ENCODE measurements at places on chromosomes 4 and X.

- no peak for DNase-seq
Observed at GRCh38 chr4:41405464-41406112, 132.4 kb upstream of the LIMCH1 start.

GRCh38 chr4:138977524-138977923, 38.1 kb upstream of the NOCT start:
- no peak for DNase-seq

- no peak for DNase-seq
Observed at GRCh38 chr4:2887343-2887742, 43.7 kb downstream of the ADD1 start.

DNA sequence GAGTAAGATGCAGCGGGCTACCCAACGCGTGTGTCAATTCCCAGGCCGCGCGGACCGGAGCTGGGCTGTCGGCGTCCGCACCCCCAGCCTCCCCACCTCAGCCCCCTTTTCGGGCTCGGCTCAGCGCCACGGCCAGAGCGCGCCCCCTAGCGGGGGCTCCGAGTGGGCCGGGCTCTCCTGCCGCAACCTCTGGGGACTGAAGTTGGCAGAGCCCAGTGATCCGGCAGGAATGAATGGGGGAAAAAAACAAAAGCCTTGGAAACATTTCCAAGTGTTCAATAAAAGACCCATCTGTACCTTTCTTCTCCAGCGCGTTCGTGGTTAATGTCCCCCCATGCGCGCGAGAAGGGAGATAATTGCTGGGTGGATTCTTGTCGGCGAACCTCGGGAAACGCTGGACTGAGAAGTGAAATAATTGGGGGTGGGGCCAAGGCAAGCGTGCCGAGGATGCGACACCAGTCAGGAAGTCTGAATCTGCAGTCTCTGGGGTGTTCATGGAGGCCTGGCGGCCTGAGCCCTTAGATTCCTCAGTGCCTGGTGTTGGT, 5.2 kb upstream of the ARX start:
- peak; percentile 47 for DNase-seq

DNA sequence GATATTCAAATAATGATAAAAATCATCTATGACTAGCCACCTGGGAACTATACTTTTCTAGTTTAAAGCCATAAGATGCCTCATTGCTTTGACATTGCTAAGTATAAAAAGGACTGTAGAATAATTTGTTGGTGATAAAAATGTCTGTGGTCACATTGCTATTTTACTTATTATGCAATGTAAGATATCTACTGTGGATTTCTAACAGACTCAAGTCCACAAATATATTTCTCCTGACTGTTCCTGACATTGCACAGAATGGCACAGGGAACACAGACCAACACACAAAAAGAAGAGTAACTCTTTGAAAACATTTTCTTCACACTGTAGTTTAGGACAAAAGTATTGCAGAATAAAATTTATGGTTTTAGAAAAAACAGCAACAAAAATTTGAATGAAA, 2.2 kb upstream of the TMPRSS11E start:
- no peak for DNase-seq

DNA sequence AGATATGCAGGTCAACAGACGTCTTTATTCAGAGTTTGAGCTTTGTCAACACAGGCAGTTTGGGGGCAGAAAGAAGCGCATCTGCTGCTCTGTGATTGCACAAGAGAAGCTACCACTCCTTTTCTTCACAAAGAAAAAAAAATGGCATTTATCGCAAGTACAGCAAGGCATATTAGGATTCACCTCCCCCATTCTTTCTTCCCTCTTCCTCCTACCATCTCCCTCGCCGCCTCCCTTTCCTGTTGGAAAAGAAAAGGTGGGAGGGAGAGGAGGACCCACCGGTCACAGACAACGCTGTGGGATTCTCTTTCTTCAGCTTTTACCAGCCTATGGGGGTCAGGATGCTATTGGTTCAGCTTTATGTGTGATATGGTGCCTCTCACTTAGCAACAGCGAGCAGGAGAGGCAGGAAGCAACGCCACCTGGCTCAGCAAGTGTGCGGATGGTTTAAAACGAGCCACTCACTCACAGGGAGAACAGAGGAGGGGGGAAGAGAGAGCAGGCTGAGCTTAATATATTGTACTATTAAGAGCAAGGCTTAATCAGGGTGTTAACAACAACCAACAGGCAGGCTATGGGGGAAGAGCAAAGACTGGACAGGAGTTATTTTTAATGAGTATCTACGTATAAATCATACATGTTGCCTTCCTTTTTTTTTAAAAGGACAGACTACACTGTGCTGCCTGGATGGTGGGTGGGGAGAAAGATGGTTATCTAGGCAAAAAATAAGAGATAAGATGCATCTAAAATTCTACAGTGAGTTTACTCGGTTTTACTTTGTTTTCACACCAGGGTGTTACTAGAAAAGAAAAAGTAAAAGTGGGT, 104.7 kb downstream of the MAML3 start:
- peak; percentile 37 for DNase-seq

GRCh38 chrX:10902001-10902400, 209.1 kb upstream of the HCCS start:
- no peak for DNase-seq

DNA sequence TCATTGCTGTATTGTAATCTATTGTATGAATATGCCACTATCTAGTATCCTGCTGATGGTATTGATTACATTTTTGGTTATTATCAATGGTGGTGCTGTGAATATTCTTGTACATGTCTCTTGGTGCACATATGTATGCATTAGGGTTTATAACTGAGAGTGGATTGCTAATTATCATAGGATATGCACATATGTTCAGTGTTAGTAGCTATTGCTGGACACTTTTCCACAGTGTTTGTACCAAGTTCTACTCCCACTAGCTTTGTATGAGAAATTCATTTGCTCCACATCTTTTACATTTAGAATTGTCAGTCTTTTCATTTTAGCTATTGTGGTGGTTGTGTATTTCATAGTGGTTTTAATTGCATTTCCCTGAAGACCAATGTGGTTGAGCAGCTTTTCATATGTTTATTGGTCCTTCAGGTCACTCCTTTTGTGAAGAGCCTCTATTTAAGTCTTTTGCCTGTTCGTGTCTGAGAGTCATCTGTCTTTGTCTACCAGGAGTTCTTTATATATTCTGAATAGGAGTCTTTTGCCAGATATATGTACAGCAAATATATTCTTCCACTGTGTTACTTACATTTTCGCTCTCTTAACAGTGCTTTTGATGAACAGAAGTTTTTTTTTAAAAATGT, 87.1 kb downstream of the TBC1D19 start:
- no peak for DNase-seq

- DNase-seq: peak; percentile 45
Observed at GRCh38 chr4:173013232-173013930, 155.2 kb upstream of the GALNT7 start.

DNA sequence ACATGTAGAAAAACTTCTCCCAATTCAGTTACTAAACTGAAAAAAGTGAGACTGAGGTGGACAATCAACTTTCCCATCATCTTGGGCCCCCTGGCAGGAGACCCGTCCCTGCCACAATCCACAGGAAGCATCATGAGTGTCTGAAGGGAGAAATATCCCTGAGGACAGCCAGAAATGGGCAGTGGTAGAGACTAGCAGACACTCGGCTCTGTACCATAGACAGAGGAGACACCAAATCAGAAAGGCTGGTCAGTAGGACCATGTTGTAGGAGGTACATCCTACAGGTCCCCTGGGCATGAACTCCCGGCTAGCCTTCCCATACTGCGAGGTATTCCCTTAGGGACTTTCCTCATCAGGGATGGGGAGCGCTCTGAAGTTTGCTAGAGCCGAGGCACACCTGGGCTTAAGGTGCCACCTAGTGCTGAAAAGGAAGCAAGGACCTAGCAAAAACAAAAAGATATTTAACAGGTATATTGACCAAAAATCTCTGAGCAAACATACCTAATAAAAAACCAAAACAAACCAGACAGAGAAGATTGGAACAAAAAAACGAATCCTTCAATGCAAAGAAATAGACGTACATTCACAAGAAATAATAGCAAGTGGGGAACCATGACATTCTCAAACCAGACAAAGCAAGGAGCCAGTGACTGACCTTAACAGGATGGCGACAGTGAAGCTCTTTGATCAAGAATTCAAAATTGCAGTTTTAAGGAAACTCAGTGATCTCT, 55.6 kb downstream of the HAUS3 start:
- DNase-seq: no peak

DNA sequence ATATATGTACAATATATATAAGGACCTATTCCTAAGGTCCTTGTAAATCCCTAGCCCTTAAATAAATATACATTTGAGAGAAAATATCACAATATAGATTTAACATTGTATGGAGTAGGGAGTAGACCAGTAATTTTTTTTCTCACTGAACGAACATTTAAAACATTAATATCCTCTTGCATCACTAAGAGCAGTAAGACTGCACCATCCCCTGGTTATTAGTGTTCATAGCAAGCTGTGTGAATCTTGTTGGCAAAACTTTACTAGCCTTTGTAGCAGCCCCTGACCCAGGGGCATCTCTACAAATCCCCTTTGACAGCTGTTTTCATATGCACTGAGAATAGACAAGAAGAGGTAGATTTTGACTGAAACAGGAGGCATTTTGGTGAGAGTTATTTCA, 146.5 kb downstream of the IL1RAPL2 start:
- DNase-seq: no peak

- DNase-seq: no peak
Observed at GRCh38 chr4:171813526-171814250, 484 bp downstream of the GALNTL6 start.

- no peak for DNase-seq
Observed at GRCh38 chr4:139860435-139861024, 194.9 kb downstream of the MGST2 start.

DNA sequence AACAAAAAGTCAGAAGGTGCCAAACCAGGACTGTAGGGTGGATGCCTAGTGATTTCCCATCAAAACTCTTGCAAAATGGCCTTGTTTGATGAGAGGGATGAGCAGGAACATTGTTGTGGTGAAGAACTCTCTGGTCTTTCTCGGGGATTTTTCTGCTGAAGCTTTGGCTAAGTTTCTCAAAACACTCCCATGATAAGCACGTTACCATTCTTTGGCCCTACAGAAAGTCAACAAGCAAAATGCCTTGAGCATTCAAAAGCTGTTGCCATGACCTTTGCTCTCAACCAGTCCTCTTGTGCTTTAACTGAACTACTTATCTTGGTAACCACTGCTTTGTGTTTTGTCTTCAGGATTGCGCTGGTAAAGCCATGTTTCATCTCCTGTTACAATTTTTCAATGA, 3.0 kb upstream of the SEC31A start:
- DNase-seq: no peak

GRCh38 chrX:30748342-30748960, 95.2 kb downstream of the GK start:
- no peak for DNase-seq

DNA sequence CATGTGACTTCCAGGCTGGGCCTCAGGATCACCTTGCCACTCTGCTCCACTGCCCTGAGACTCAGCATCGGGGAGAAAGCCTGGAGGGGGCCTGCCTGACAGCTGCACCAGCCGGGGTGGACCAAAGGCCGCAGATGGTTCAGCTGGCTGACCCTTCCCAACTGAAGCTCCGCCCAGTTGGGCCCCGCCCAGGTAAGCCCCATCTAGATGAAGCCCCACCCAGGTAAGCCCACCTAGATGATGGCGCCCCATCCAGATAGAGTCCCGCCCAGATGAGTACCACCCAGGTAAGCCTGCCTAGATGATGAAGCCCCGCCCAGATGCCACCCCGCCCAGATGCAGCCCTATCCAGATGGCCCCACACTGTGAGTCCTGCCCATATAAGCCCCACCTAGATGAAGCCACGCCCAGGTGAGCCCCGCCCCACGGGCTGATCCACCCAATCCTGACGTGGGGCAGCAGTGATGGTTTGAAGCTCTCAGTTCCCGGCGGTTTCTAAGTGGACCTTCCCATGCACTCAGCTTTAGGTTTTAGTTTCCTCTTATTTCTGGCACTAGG, 10.0 kb downstream of the ZFYVE28 start:
- no peak for DNase-seq

DNA sequence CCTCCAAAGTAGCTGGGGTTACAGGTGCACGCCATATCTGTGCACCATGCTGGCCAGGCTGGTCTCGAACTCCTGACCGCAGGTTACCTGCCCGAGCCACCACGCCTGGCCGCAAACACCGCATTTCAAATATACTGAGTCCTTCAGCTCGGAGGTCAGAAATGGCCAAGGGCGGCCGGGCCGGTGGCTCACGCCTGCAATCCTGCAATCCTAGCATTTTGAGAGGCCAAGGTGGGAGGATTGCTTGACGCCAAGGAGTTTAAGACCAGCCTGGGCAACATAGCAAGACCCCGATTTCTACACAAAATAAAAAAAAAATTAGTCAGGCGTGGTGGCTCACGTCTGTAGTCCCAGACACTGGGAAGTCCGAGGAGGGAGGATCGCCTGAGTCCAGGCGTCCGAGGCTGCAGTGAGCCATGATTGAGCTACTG, 71.9 kb upstream of the PPP2R3B start:
- DNase-seq: no peak

GRCh38 chrX:55127692-55128091, 38.9 kb downstream of the PAGE2 start:
- no peak for DNase-seq

GRCh38 chr4:30028826-30029225, 691.3 kb upstream of the PCDH7 start:
- DNase-seq: no peak

DNA sequence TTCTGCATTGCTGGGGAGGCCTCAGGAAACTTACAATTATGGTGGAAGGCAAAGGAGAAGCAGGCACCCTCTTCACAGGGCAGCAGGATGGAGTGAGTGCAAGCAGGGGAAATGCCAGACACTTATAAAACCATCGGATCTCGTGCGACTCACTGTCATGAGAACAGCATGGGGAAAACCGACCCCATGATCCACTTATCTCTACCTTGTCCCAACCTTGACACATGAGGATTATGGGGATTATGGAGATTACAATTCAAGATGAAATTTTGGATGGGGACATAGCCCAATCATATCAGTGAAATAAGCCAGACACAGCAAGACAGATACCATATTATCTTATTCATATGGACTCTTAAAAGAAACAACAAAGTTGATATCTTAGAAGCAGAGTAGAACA, 134.9 kb downstream of the C4orf33 start:
- no peak for DNase-seq

DNA sequence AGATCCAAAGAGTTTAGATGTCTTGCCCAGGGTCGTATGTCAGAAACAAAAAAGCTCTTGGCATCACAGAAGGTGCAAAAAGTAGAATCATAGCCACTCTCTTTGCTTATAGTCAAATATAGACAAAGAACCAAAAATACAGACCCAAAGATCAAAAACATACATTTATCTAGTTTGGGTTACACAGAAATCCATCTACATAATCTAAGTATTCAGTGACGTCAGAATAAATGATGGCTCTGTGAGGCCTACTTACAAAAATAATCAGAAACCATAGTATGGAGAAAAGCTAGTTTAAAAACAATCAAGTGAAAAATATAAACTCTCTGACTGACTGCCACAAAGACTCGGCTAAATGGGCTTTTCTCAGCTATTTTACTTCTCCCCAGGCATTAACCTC, 126.8 kb downstream of the MAPK10 start:
- DNase-seq: no peak

Data from activated CD4-positive, CD25-positive, alpha-beta regulatory T cell treated with anti-CD3 and anti-CD28 coated beads, Interleukin-2, amount 50 U/mL, for 72 hours (primary cell).